ENCODE measurements at places on chromosomes 11 and 22. TPM values are rescaled to one million over a fixed set of nuclear protein-coding genes. Genes with fewer than 3 reads are reported as not detected.

Gene PHOX2A
- not detected for total RNA-seq

Gene TRIM6
- total RNA-seq, result 6.1 TPM

Gene HMOX1
- total RNA-seq, result 38.6 TPM

Gene ARHGAP32
- 37.4 TPM for total RNA-seq

Gene SMC1B
- not detected for total RNA-seq

Gene UCP3
- total RNA-seq, result 1.6 TPM

Gene THAP12
- 49.5 TPM for total RNA-seq

Gene MPPED2
- total RNA-seq, result 22.7 TPM

Gene SLC17A6
- total RNA-seq, result not detected

Gene ARHGAP8
- 32.4 TPM for total RNA-seq

Gene PHF21B
- total RNA-seq, result 4.1 TPM

Gene PRG3
- total RNA-seq, result not detected

Gene APOL5
- total RNA-seq, result not detected

Gene ADM2
- total RNA-seq, result not detected

Gene WNT7B
- total RNA-seq, result 2.2 TPM

Gene CDC45
- not detected for total RNA-seq

Gene HOATZ
- total RNA-seq, result not detected

Gene PANX1
- 17.7 TPM for total RNA-seq

Gene DLG2
- 12.3 TPM for total RNA-seq

Gene TSGA10IP
- not detected for total RNA-seq

Gene CRYBB2
- total RNA-seq, result 0.66 TPM

Gene FGF19
- not detected for total RNA-seq

Gene RASSF10
- total RNA-seq, result 9.7 TPM

Gene MRGPRF
- 21.3 TPM for total RNA-seq

Gene ADAMTS15
- total RNA-seq, result 17.9 TPM

Gene OR2AG2
- 0.44 TPM for total RNA-seq

Gene SEC14L6
- total RNA-seq, result 0.73 TPM
